Left cardiac atrium (tissue), 4 donors: ENCODE measurements at places on chromosomes 6 and 20. TPM values are rescaled to one million over a fixed set of nuclear protein-coding genes. Genes with fewer than 3 reads are reported as not detected.
A peak's percentile ranks its signal among the peaks of the same experiment; 100 is the strongest.

- no peak for DNase-seq
Observed at GRCh38 chr6:4020822-4021132, 58.2 kb downstream of the FAM217A start.

DNA sequence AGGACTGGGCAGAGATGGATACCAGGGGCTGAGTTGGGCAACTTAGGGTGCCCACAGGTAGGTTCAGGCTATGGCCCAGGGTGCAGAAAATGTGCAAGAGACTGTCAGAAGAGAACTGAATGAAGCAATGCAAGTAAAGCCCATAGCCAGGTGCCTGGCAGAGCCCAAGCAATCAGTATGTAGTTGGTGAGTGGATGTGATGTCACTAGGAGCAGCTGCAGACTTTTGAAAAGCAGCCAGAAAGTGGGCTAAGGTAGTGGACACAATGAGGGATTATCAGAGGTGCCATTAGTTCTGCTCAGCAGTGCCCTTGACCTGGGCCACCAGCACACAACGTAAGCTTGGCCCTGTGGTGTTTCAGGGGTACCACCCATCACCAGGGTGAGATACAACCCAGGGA lies 135.3 kb downstream of the SOBP start:
- no peak for DNase-seq

DNA sequence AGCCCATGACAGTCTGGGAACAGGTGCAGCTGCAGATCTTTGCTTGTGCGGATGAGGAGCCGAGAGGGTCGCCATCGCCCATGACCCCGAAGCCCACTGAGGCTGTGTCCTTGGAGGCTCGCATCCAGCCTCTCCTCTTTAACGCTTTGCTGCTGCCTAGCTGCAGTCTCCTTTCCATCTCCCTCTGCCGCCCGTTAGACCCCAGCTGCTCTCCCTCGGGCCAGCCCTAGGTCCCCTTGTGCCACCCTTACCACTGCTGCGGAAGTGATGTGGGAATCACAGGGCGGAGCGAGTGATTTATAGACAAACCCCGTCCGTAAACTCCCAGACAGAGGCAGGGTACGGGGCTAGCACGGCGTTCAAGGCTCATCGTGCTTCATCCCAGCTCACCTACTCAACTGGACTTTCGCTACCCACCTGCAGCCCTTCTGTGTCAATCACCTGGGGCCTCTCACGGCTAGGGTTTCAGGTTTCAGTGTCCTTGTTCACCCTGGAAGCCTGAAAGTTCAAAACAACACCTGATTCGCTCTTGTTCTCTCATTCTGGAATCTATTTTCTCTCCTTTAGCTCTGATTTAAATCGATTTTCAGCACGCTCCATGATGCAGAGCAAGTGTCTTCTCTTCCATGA lies 76.1 kb downstream of the PAX1 start:
- DNase-seq, result no peak

DNA sequence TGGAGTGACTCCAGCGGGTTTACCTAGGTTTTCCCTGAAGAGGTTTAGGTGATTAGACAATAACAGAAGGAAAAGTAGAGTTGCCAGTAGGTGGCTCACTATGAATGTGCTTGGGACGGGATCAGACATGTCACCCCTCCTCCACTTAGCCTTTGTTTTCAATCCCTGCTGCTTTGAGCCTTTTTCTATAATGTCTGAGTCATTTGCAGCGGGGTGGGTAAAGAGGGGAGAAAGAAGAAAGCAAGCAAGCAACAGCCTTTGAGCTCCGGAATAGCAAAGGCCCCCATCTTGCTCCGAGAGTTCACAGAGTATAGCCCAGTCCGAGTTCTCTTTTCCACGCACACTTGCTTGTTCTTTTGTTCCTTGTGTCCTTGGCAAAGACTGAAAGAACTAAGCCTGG lies 129.1 kb downstream of the PACRG start:
- no peak for DNase-seq

DNA sequence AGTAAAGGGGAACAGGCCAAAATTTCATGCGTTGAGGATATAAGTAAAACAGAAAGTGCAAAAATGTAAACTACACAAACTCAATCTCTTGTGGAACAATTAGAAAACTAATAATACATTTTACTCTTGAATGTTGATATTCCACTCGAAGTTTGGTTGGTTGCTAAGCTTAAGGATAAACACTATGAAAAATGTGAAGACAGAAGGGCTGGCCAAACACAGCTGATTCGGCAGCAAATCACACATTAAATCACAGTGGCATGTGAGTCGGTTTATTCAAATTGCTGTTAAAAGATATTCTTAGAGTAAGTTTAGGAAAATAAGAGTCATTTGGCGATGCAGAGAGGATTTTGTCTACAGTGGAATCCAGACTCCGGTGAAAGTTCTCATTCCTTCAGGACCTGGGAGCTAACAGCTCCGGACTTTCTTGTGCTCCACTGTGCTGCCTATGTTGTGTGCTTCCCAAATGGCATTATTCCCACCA lies 1.4 kb upstream of the EPM2A start:
- no peak for DNase-seq

GRCh38 chr6:45667300-45667699 lies 289.6 kb upstream of the SUPT3H start:
- DNase-seq, result no peak

- DNase-seq, result no peak
Observed at GRCh38 chr20:49136817-49137571, 51.1 kb downstream of the STAU1 start.

DNA sequence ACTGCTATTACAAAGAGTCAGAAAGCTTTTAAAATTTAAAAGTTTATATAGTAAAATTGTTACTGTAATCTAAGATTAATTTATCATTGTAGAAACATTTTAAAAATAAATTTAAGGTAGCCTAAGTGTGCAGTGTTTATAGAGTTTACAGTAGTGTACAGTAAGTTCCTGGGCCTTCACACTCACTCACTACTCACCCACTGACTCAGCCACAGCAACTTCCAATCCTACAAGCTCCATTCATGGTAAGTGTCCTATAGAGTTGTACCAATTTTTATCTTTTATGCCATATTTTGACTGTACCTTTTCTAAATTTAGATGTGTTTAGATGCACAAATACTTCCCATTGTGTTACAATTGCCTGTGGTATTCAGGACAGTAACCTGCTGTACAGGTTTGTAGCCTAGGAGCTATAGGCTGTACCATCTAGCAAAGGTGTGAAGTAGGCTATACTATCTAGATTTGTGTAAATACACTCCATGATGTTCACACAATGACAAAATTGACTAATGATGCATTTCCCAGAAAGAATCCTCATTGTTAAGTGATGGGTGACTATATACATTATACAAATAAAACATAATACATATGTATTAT lies 10.2 kb upstream of the TMEM170B start:
- DNase-seq, result no peak

DNA sequence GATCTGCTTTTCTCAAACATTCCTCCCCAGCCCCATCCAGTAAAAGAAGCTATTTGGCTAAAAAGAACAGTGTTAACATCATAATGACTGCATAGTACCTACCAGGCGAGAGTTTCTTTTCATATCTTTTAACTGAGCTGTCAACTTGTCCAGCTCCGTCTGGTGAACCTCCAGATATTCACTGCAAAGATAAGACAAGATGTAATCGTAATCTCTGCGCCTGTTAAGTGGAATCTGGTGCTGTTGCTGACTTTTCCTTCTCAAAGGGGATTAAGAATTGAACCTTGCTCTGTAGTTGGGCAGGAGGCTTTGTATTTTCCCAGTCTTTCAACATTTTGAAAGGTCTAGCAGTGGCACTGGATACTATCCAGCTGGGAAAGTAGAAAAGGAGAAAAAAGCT lies 63.0 kb downstream of the RIPOR2 start:
- DNase-seq, result no peak

DNA sequence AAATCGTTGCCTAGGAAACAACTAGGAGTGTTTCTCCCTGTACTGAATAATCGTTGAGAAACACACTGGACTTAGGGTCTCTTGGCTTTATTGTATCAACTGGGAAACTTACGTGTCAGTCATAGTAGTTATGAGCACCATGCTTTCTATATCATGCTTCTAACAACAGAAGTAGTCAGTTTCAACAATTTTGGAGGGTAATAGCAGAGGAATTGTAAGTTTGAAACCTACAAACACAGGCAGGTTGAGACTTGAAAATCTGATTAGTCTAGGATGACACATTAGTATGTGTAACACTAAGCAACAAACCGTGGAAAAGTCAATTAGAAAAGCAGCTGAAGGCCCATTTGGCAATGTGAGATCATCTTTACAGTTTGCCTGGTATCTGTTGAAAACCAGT lies 43.9 kb upstream of the FABP7 start:
- no peak for DNase-seq

DNA sequence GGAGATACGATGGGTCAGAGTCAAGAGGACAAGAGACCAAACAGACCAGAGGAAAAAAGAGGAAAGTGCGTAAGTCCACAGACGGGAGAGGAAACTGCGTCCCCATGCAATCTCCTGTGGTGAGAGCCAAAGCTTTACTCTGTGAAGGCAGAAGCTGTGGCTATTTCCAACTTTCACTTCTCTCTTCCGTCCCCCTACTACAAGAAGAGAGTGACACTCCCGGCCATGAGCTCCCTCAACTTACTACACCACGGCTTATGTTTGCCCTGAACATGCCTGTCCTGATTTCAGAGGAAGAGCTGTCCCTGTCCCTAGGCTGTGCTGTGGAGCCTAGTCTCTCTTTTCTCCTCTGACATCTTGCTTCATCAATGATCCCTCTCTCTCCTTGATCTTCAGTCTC lies 11.5 kb upstream of the SSR1 start:
- no peak for DNase-seq

DNA sequence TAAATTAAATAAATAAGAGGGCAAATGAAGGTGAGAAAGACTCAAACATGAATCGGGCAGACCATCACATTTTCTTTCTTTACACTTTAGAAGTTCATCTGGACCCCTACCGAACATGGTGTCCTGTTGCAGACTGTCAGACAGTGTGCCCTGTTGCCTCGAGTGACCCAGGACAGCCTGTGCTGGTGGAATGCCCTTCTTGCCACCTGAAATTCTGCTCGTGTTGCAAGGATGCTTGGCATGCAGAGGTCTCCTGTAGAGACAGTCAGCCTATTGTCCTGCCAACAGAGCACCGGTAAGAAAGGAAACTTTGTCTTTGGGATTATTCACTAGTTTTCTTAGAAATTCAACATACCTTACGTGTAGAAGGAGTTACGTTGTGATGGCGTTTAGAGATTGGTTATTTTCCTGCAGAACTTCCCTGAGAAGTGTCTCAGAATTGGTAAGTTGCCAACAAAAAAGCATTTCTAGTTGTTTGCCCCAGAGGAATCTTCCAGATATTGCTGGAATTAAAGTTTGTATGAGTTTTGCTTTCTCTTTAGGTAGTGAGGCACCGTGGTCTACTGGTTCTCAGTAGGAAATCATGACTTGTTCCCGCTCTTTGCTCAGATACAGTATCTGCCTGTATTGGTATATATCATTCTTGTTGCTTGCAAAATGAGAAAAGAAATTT lies 70.1 kb downstream of the RNF144B start:
- no peak for DNase-seq

DNA sequence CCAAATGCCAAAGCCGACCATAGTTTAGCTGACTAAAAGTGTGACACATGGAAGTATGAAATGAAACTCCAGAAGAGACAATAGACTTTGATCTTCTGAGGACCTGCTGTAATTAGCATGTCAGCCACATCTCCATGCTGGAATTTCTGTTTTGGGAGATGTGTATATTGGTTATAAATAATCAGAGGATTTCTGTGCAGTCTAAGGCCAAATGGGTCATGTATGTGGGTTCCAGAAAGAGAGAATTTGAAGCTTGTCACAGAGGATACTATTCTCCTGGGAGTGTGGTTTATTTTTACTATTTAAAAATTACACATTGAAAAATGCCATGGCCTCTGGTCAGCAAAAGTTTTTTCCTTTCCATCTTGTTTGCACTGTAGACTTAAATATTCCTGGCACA lies 405.5 kb upstream of the PLCB4 start:
- DNase-seq, result no peak

- DNase-seq, result no peak
Observed at GRCh38 chr6:89410231-89410761, 1.8 kb downstream of the RRAGD start.

DNA sequence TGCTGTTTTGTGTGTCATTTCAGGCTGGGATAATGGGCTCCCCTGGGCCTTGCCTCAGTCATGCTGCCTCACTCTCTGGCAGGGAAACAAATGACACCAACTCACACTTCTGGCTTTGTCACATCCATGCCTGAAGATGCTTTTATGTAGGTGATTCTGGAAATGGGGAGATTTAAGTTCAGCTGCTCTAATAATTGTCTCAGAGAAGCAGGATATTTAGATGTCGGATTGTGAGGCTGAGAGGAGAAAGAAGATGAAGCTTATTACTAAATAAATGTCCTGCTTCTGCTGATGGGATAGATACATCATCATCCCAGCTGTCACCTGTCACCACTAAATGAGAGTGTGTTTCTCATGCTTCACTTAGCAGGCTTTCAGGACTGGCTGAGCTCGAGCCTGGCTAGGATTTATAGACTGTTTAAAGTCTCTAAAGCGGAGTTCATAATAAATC lies 480.2 kb upstream of the SPTLC3 start:
- DNase-seq, result no peak

DNA sequence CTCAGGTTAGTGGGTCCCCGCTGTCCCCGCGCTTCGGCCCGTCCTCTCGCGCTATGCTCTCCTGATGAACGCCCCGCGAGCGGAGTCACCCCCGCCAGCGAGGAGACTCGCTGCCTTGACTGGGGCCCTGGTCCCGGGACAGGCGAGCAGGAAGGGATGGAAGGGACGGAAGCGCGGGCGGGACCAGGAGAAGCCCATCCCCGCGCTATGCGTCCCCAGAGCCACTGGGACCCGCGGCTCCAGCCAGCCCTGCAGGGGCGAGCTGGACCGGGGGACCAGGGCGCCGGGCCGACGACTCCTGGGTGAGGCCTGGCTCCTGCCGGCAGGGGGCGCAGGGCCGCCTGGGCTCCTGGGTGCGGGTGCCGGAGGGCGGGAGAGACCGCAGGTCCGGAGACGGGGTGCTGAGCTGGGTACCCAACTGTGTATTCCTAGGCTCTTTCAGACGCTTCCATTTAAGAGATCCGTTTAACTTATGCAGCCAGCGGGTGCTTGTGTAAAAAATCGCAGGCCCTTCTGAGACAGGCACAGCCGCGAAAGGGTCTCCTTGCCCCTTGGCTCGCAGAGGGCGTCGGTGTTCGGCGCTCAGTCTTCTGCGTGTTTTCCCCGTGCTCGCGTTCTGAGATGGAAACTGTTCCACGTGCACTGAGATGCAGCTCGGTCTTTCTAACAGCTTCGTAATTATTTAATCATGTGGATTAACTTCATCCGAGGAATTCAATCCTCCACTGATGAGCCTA lies 580 bp upstream of the SYCP2 start:
- peak; percentile 85 for DNase-seq

- DNase-seq, result no peak
Observed at GRCh38 chr6:30915591-30915946, 1.5 kb downstream of the VARS2 start.

GRCh38 chr6:133889557-133890403 lies 867 bp downstream of the TCF21 start:
- DNase-seq, result peak; percentile 46

The SPDEF gene
- total RNA-seq, result not detected

The MCUR1 gene
- 21.1 TPM for total RNA-seq

The RAB5IF gene
- 61.6 TPM for total RNA-seq

The BEND3 gene
- total RNA-seq, result 2.0 TPM

The MYO6 gene
- total RNA-seq, result 10.0 TPM

The ASIP gene
- total RNA-seq, result 1.5 TPM

The GPLD1 gene
- total RNA-seq, result 1.9 TPM

The HUS1B gene
- not detected for total RNA-seq

The FGD2 gene
- 15.5 TPM for total RNA-seq

The RBPJL gene
- not detected for total RNA-seq

The C6orf163 gene
- total RNA-seq, result 2.4 TPM

The NOX3 gene
- total RNA-seq, result not detected

The TFB1M gene
- total RNA-seq, result 13.9 TPM

The WRNIP1 gene
- total RNA-seq, result 34.8 TPM

The VGLL2 gene
- 0.26 TPM for total RNA-seq
